ENCODE measurements at places on chromosomes 5 and 9.

GRCh38 chr5:151772029-151772845 lies 483 bp downstream of the G3BP1 start:
- H3K27me3 ChIP-seq = no peaks in the 10 kb centered on the region
- no peak overlapping the region for H3K4me3 ChIP-seq
- no peak overlapping the region for H3K27ac ChIP-seq
- DNase-seq = peak; percentile 15
- peaks cover 36% of the 10 kb centered on the region for H3K4me1 ChIP-seq
- no peaks in the 10 kb centered on the region for H3K36me3 ChIP-seq

- peaks cover 2% of the 10 kb centered on the region for H3K36me3 ChIP-seq
- peaks cover 37% of the 10 kb centered on the region for H3K27me3 ChIP-seq
- no peak for DNase-seq
- peaks cover 4% of the 10 kb centered on the region for H3K4me1 ChIP-seq
- H3K27ac ChIP-seq = no peak overlapping the region
These were observed 31.6 kb downstream of the ADRA1B start for GRCh38 chr5:159947708-159948358.

GRCh38 chr9:10251490-10251889 lies 361.3 kb downstream of the PTPRD start:
- no peak for DNase-seq
- no peak overlapping the region for H3K27ac ChIP-seq
- H3K4me3 ChIP-seq = no peak overlapping the region
- no peaks in the 10 kb centered on the region for H3K4me1 ChIP-seq
- no peaks in the 10 kb centered on the region for H3K27me3 ChIP-seq

DNA sequence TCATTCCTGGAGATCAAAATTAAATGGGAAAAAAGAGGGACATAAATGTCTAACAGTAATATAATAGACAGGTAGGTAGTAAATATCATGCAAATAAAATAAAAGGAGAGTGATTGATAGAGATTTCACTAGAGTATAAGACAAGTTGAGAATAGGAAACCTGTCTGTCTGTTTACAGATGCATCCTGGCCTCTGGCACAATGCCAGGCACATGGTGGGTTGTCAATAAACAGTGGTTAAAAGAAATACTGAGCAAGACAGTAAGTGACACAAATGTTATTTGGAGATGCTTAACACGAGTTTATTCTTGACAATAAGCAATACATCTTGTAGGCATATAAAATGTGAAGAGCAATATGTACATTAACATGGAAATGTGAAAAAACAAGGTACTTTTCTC lies 33.3 kb downstream of the RICTOR start:
- DNase-seq = no peak
- peaks cover 2% of the 10 kb centered on the region for H3K36me3 ChIP-seq
- H3K4me3 ChIP-seq = no peak overlapping the region
- H3K27me3 ChIP-seq = no peaks in the 10 kb centered on the region

DNA sequence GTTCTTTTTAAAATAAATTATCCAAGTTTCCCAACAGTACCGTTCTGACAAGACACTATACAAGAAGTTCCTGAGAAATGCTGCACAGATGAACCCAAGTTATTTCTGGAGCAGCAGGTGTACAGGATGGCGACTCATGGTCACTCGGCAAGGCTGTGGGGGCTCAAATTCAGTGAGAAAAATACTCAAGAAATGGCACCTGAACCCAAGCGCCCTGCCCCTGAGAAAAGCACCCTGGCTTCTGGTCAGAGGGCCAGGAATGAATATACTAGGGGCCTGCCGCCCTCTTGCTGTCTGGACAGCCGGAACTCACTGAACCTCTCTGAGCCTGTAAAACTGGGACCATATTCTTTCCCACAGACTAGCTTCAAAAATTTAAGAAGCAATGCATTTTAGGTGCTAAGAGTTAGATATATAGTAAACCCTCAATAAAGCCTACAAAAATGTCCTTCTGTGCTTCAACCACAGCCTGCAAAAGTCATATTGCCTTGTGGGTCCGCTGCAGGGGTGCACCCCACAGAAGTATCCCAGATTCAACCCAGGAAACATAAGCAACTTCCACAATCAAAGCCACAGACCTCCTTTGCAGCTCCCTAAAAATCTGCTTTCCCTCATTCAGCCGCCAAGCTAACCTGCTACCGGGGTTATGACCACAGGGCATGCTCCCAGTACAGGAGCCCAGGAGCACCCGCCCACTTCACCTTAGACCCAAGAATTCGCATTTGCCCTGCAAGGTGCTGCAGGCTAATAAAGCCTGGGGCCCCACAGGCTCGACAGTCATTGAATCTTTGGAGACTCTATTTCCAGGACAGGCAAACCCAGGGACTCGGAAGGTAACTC lies 1.4 kb downstream of the RAPGEF1 start:
- DNase-seq = no peak
- H3K4me3 ChIP-seq = peak overlapping the region; percentile 95
- H3K27me3 ChIP-seq = no peaks in the 10 kb centered on the region
- peaks cover 2% of the 10 kb centered on the region for H3K36me3 ChIP-seq
- H3K27ac ChIP-seq = peak overlapping the region; percentile 100

DNA sequence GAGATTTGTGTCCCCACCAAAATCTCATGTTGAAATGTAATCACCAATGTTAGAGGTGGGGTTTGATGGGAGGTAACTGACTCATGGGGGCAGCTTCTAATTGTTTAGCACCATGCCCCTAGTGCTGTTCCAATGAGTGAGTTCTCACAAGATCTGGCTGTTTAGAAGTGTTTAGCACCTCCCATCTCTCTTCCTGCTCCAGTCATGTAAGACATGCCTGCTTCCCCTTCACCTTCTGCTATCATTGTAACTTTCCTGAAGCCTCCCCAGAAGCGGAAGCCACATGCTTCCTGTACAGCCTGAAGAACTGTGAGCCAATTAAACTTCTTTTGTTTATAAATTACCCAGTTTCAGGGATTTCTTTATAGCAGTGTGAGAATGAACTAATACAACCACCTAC lies 170.5 kb downstream of the NDUFS4 start:
- no peak for DNase-seq
- no peaks in the 10 kb centered on the region for H3K4me1 ChIP-seq
- no peaks in the 10 kb centered on the region for H3K27me3 ChIP-seq
- no peaks in the 10 kb centered on the region for H3K36me3 ChIP-seq
- H3K4me3 ChIP-seq = no peak overlapping the region

GRCh38 chr9:89550346-89550927 lies 52.5 kb upstream of the SEMA4D start:
- H3K4me1 ChIP-seq = peaks cover 9% of the 10 kb centered on the region
- DNase-seq = no peak
- no peak overlapping the region for H3K27ac ChIP-seq
- no peaks in the 10 kb centered on the region for H3K36me3 ChIP-seq

- H3K4me3 ChIP-seq = no peak overlapping the region
- H3K36me3 ChIP-seq = peaks cover 2% of the 10 kb centered on the region
- no peaks in the 10 kb centered on the region for H3K4me1 ChIP-seq
- DNase-seq = no peak
- peaks cover 19% of the 10 kb centered on the region for H3K27me3 ChIP-seq
- H3K27ac ChIP-seq = no peak overlapping the region
These were observed 47.8 kb downstream of the YIPF5 start for GRCh38 chr5:144122641-144123040.

DNA sequence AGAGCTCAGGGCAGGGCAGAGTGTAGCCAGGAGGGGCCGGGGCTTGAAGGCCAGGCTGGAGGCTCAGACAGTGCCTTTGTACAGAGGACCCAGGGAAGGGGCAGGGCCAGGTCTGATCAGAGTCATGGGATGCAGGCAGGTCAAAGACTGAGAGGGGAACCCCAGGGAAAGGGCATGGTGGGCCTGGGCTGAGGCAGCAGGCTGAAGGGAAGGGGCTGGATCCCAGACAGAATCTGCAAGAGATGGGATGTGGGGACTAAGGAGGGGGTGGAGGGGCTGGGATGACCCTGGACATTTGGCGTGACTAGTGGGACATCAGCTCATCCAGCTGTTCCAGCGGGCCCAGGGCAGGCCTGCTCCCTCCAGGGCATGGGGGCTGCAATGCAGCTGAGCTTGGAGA lies 15.5 kb upstream of the MRNIP start:
- peaks cover 6% of the 10 kb centered on the region for H3K36me3 ChIP-seq
- H3K4me1 ChIP-seq = peaks cover 5% of the 10 kb centered on the region
- no peak overlapping the region for H3K27ac ChIP-seq
- DNase-seq = no peak
- H3K4me3 ChIP-seq = no peak overlapping the region

GRCh38 chr9:72649127-72649442 lies 127.7 kb downstream of the TMC1 start:
- H3K4me1 ChIP-seq = peaks cover 5% of the 10 kb centered on the region
- peaks cover 29% of the 10 kb centered on the region for H3K27me3 ChIP-seq
- DNase-seq = no peak
- no peaks in the 10 kb centered on the region for H3K36me3 ChIP-seq
- H3K4me3 ChIP-seq = no peak overlapping the region
- no peak overlapping the region for H3K27ac ChIP-seq

DNA sequence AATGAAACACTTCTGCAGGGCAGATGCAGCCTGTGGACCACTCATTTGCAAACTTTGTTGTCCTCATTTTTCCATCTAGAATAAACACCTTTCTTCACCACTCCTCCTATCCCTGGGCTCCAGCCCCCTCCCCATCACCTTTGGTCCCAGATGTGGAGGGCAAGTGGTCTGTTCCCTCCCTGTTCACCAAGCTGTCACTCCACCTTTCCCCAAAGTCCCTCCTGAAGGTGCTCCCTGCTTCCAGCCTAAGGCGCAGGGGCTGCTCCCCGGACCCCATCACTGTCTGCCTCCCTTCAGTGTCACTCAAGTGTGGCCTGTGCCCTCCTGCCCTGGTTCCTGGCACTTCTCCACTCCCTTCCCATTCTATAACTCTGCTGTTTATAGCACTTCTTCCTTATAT lies 6.9 kb downstream of the PCYOX1L start:
- H3K27me3 ChIP-seq = no peaks in the 10 kb centered on the region
- peaks cover 37% of the 10 kb centered on the region for H3K4me1 ChIP-seq
- H3K36me3 ChIP-seq = peaks cover 5% of the 10 kb centered on the region
- DNase-seq = no peak
- peak overlapping the region; percentile 19 for H3K27ac ChIP-seq

- peaks cover 73% of the 10 kb centered on the region for H3K27me3 ChIP-seq
- H3K4me1 ChIP-seq = peaks cover 1% of the 10 kb centered on the region
- no peak overlapping the region for H3K27ac ChIP-seq
- no peak for DNase-seq
These were observed 6.9 kb downstream of the PIP5K1B start for GRCh38 chr9:68711932-68712331.

DNA sequence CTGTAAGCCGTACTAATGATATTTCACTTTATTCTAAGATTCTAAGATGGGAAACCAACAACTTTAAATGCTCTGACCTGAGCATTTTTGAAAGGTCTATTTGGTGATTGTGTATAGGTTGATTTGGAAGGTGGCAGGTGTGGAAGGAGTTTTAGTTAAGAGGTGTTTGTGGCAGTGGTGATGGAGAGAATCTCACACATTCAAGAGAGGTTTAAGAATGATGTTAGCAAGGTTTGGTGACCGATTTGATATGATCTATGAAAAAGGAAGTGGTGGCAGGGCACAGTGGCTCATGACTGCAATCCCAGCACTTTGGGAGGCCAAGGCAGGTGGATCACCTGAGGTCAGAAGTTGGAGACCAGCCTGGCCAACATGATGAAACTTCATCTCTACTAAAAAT lies 319.2 kb upstream of the CD180 start:
- no peaks in the 10 kb centered on the region for H3K27me3 ChIP-seq
- peaks cover 23% of the 10 kb centered on the region for H3K4me1 ChIP-seq
- H3K4me3 ChIP-seq = peak overlapping the region; percentile 5
- no peaks in the 10 kb centered on the region for H3K36me3 ChIP-seq
- no peak for DNase-seq

DNA sequence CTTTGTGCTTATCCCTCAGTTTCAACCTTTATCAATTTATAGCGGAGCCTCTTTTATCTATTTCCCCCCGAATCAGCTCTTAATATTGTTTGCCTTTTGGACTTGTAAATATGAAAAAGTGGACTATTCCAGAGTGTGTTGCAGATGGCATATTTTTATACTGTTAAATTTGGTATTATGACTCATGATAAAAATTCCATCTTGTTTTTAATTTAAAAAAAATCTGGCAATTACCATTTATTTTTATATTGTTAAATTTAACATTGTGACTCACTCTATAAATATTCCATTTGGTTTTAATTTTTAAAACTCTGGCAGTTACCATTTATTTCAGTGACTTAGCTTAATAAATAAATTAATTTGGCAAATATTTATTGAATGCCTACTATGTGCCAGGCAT lies 37.5 kb downstream of the RBM27 start:
- H3K4me3 ChIP-seq = no peak overlapping the region
- H3K4me1 ChIP-seq = peaks cover 7% of the 10 kb centered on the region
- H3K27me3 ChIP-seq = no peaks in the 10 kb centered on the region
- peaks cover 8% of the 10 kb centered on the region for H3K36me3 ChIP-seq
- H3K27ac ChIP-seq = no peak overlapping the region

DNA sequence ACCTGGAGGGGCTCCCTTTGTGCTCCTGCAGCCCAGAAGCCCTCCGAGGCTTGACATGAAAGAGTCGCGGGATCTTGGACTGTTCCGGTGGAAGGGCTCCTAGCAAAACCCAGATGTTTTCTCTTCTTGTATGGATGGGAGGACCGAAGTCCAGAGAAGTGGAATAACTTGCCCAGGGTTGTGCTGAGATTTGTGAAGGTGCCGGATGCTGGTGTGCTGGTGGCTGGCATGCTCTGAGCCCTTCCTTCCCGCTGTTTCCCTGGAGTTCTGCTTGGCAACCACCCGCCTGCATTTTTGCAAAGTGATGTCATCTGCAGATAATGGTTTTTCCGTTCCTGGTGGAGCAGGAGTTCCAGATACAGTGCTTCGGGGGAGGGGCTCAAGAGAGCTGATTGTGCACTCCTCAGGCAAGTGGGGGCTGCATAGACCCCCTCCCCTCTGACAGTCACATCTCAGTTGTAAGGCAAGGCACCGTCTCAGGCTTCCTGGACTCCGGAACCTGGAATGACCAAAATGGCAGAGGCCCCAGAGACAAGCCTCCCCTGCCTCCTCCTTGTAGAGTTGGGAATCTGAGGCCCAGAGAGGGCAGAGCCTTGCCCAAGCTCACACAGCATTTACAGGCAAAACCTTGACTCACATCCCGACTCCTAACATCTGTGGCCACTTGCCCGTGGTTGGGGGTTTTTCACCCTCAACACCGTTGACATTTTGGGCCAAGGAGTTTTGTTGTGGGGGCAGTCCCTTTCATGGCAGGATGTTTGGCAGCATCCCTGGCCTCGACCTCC lies 157.0 kb downstream of the RGS3 start:
- H3K27ac ChIP-seq = no peak overlapping the region
- peaks cover 23% of the 10 kb centered on the region for H3K27me3 ChIP-seq
- no peaks in the 10 kb centered on the region for H3K36me3 ChIP-seq
- H3K4me3 ChIP-seq = no peak overlapping the region

DNA sequence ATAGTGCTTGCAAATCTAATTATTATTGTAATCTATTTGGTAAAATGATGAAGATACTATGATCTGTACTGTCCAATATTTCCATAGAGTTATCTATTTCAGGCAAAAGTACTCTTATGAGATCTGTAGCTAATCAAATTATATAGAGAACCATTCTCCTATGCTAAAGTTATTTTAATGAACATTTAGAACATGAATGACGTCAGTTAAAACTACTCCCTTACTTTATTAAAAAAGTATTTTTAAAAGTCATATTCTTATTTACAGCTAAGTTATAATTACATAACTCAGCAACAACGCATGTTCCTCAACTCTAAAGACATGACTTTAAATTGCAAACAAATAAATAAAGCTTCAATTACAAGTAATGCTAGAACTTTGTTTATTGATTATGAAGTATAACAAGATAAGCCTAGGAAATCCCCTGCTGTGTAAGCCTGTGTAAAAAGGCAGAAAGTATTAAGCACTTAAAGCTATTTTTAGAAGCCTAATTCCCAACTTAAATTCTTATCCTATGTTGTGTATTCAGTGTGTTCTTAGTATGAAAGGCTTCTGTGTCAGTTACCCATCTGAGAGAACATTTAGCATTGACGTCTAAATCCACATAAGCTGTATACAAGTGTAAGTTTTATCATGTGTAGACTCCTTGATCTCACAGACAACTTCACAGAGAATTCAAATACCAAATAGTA lies 285.7 kb downstream of the HCN1 start:
- H3K36me3 ChIP-seq = no peaks in the 10 kb centered on the region
- no peaks in the 10 kb centered on the region for H3K27me3 ChIP-seq
- H3K4me3 ChIP-seq = no peak overlapping the region
